Ureter (tissue), 1 donor: ENCODE measurements at places on chromosomes 2 and 18. TPM values are rescaled to one million over a fixed set of nuclear protein-coding genes. Genes with fewer than 3 reads are reported as not detected.

The RAD51AP2 gene
- total RNA-seq: not detected

The IL36G gene
- total RNA-seq: not detected

The C1QL2 gene
- total RNA-seq: not detected

The PAIP2B gene
- 11.6 TPM for total RNA-seq
